ENCODE measurements at places on chromosomes 5 and 9.
A peak's percentile ranks its signal among the peaks of the same experiment; 100 is the strongest.

DNA sequence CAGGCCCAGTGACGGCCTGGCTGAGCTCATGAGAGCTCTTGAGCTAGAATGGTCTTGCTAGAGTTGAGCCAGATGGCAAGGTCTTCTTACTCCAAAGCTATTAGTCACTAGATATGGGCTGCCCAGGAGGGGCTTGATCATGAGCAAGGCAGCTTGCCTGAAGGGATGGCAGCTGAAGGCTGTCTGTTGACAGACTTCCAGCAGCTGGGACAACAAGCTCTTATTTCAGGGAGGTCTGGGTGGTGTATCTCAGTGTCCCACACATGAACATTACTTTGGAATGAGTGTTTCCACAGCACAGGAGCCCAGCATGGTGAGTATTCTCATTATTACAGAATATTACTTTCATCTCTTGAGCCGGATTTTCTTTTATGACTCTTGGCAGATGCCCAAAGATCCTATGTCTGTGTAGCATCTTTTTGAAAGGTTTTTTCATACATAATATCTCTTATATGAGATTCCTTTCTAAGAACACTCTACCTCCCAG is 414.1 kb downstream of the ARHGEF28 start:
- no peaks in the 10 kb centered on the region for H3K27me3 ChIP-seq
- peaks cover 8% of the 10 kb centered on the region for H3K4me1 ChIP-seq
- H3K27ac ChIP-seq, result no peak overlapping the region

GRCh38 chr9:134966697-134967546 is 49.2 kb upstream of the FCN1 start:
- H3K27ac ChIP-seq, result no peak overlapping the region
- no peaks in the 10 kb centered on the region for H3K36me3 ChIP-seq
- no peaks in the 10 kb centered on the region for H3K4me1 ChIP-seq
- peaks cover 27% of the 10 kb centered on the region for H3K27me3 ChIP-seq
- H3K4me3 ChIP-seq, result no peak overlapping the region

- DNase-seq, result no peak
- no peak overlapping the region for H3K27ac ChIP-seq
- H3K36me3 ChIP-seq, result no peaks in the 10 kb centered on the region
- no peak overlapping the region for H3K4me3 ChIP-seq
- H3K27me3 ChIP-seq, result no peaks in the 10 kb centered on the region
- H3K4me1 ChIP-seq, result no peaks in the 10 kb centered on the region
Measured at GRCh38 chr5:129622531-129622930, 125.4 kb upstream of the MINAR2 start.

DNA sequence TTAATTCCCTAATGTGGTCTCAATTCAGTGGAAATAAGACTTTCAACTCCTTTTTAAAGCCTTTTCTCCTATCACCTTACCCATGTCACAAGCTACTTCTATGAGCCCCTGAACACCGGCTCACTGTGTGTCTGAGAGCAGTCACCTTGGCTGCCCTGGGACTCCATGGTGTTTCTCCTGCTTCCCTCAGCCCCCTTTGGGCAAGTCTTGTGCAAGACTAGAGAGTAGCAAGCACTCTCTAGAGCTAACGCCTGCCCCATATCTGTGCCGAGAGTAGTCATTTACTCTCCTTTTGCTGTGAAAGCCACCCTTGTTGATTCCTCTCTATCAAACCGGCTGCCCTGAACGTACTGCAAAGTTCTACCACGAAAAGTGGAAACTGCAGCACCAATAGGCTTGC is 77.9 kb upstream of the DAB2 start:
- H3K27me3 ChIP-seq, result no peaks in the 10 kb centered on the region
- DNase-seq, result no peak
- peak overlapping the region; percentile 60 for H3K27ac ChIP-seq

DNA sequence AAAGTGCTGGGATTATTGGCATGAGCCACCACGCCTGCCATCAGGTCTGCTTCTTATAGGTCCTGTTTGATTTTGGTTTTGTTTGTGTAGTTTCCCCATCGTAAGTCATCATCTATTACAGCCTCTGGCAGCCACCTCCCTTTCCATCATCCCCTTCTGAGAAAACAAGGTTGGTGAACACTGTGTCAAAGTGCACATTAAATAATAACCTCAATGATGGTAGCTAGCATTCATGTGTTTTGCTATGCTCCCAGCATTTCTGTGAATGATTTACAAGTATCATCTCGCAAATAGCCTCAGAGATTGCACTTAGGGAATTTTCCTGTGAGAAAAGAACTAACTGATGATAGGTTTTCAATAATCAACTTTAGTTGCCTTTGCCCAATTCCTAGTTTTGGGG is 9.9 kb downstream of the PRUNE2 start:
- no peaks in the 10 kb centered on the region for H3K36me3 ChIP-seq
- no peak for DNase-seq
- H3K27me3 ChIP-seq, result no peaks in the 10 kb centered on the region
- no peak overlapping the region for H3K4me3 ChIP-seq

GRCh38 chr5:149887622-149888183 is 56.9 kb downstream of the PDE6A start:
- H3K27ac ChIP-seq, result no peak overlapping the region
- no peaks in the 10 kb centered on the region for H3K36me3 ChIP-seq
- H3K4me1 ChIP-seq, result peaks cover 18% of the 10 kb centered on the region
- H3K4me3 ChIP-seq, result no peak overlapping the region
- no peaks in the 10 kb centered on the region for H3K27me3 ChIP-seq

GRCh38 chr9:33101104-33101951 is 24.9 kb upstream of the SMU1 start:
- no peak overlapping the region for H3K4me3 ChIP-seq
- no peaks in the 10 kb centered on the region for H3K27me3 ChIP-seq
- no peaks in the 10 kb centered on the region for H3K36me3 ChIP-seq
- H3K4me1 ChIP-seq, result no peaks in the 10 kb centered on the region
- no peak overlapping the region for H3K27ac ChIP-seq

DNA sequence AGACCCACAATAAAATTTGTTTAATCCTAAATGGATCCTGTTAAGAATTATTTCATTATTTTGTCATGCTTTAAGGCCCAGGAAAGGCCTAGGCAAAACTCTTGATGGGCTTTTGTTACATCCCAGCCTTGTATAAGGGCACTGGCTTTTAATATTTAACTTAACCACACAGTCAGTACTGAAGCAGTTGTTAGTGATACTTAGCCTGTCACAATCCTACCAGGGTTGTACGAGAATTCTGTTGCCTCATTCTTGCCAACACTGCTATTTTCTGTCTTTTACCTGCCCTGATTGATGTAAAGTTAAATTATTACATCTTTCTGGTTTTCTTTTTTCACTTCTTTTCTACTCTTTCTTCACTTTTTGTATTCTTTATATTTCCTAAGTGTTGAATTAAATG is 10.9 kb downstream of the ZNF169 start:
- H3K4me1 ChIP-seq, result peaks cover 13% of the 10 kb centered on the region
- no peaks in the 10 kb centered on the region for H3K36me3 ChIP-seq
- H3K27me3 ChIP-seq, result no peaks in the 10 kb centered on the region
- H3K4me3 ChIP-seq, result no peak overlapping the region

- DNase-seq, result no peak
- H3K27me3 ChIP-seq, result no peaks in the 10 kb centered on the region
- no peaks in the 10 kb centered on the region for H3K4me1 ChIP-seq
- H3K4me3 ChIP-seq, result no peak overlapping the region
Measured at GRCh38 chr9:98378206-98378780, 122.8 kb upstream of the TBC1D2 start.

DNA sequence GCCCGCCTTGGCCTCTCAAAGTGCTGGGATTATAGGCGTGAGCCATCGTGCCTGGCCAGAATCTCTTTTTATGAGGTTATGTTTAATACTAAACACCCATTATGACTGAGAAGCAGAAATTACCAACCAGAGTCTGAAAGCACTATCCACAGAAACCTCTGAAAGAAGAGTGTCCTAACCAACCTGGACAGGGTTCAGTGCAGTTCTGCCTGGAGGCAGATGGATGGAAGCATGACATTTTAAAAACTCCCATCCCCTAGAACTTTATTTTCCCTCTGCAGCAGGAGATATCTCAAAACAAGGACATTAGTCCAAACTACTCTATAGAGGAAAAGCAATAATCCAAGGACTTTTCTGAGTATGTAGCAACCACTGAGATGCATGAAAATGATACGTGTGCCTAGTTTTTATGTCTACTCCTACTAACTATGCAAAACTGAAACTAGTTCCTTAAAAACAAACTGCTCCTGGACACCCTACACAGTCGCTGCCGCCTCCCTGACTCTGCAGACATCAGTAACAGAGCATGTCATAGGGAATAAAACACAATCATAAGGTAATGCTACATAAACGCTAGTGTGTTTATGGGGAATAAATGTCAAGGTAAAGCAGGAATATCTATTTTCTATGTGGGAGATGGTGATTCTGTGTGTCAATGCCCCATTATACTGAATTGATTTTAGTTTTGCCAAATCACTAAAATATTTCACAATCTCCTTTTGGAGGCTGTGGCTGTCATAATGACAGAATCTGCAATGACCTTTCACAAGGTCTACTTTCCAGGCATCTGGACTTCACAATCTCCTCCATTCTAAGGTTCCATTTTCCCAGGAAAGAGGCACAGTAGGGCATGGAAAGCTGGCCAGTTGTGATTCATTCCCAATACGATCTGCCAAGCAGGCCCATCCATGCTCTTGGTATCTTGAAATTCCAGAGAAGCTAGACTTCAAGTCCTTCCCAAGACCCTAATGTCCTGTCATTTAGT is 122.8 kb downstream of the SIL1 start:
- H3K4me1 ChIP-seq, result no peaks in the 10 kb centered on the region
- no peaks in the 10 kb centered on the region for H3K27me3 ChIP-seq
- no peak overlapping the region for H3K27ac ChIP-seq
- no peaks in the 10 kb centered on the region for H3K36me3 ChIP-seq

GRCh38 chr9:91362051-91362611 is 413 bp upstream of the AUH start:
- no peaks in the 10 kb centered on the region for H3K27me3 ChIP-seq
- H3K36me3 ChIP-seq, result no peaks in the 10 kb centered on the region

DNA sequence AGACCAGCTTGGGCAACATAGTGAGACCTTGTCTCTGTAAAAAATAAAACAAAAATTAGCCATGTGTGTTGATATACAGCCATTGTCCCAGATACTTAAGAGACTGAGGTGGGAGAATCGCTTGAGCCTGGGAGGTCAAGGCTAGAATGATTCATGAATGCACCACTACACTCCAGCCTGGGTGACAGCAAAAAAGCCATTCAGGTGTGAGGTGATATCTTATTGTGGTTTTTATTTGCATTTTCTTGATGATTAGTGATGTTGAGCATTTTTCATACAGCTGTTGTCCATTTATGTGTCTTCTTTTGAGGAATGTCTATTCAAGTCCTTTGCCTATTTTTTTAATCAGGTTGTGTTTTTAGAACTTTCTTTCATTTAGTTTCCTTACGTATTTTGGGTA is 23.2 kb downstream of the MTAP start:
- H3K4me3 ChIP-seq, result no peak overlapping the region
- H3K27ac ChIP-seq, result no peak overlapping the region
- no peaks in the 10 kb centered on the region for H3K27me3 ChIP-seq
- DNase-seq, result no peak
- H3K36me3 ChIP-seq, result no peaks in the 10 kb centered on the region
- no peaks in the 10 kb centered on the region for H3K4me1 ChIP-seq

DNA sequence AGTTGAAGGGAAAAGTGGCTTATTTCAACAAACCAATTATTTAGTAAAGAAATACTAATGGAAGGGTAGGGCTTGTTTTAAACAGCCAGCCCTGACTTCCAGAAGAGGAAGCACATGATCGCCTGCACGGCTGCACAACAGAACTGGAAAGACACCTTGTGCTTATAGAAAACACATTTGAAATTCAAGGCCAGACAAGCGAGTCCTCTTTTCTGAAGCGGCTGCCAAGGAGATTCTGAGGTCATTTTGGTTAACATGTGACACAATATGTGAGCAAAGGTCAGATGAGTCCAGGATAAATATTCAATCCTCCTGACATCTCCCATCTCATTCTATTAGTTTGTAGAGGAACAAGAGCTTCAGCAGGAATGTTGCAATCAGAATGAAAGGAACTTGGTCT is 461.4 kb upstream of the ST8SIA4 start:
- no peaks in the 10 kb centered on the region for H3K4me1 ChIP-seq
- no peak overlapping the region for H3K4me3 ChIP-seq
- H3K27me3 ChIP-seq, result no peaks in the 10 kb centered on the region
- H3K36me3 ChIP-seq, result no peaks in the 10 kb centered on the region
- H3K27ac ChIP-seq, result no peak overlapping the region

- no peak overlapping the region for H3K4me3 ChIP-seq
- no peaks in the 10 kb centered on the region for H3K4me1 ChIP-seq
- no peak overlapping the region for H3K27ac ChIP-seq
- H3K36me3 ChIP-seq, result no peaks in the 10 kb centered on the region
Measured at GRCh38 chr9:137369911-137370764, 52.8 kb downstream of the EXD3 start.

- no peaks in the 10 kb centered on the region for H3K4me1 ChIP-seq
- no peaks in the 10 kb centered on the region for H3K27me3 ChIP-seq
- no peaks in the 10 kb centered on the region for H3K36me3 ChIP-seq
- peak; percentile 29 for DNase-seq
- no peak overlapping the region for H3K27ac ChIP-seq
Measured at GRCh38 chr9:79129865-79130480, 441.8 kb upstream of the TLE4 start.

- no peak for DNase-seq
- H3K36me3 ChIP-seq, result no peaks in the 10 kb centered on the region
- H3K27ac ChIP-seq, result peak overlapping the region; percentile 80
- H3K27me3 ChIP-seq, result no peaks in the 10 kb centered on the region
- no peak overlapping the region for H3K4me3 ChIP-seq
- peaks cover 11% of the 10 kb centered on the region for H3K4me1 ChIP-seq
Measured at GRCh38 chr5:133032852-133033742, 6.7 kb upstream of the ZCCHC10 start.

GRCh38 chr5:36246036-36246800 is 4.5 kb upstream of the NADK2 start:
- H3K4me3 ChIP-seq, result no peak overlapping the region
- H3K4me1 ChIP-seq, result no peaks in the 10 kb centered on the region
- DNase-seq, result no peak
- no peak overlapping the region for H3K27ac ChIP-seq

DNA sequence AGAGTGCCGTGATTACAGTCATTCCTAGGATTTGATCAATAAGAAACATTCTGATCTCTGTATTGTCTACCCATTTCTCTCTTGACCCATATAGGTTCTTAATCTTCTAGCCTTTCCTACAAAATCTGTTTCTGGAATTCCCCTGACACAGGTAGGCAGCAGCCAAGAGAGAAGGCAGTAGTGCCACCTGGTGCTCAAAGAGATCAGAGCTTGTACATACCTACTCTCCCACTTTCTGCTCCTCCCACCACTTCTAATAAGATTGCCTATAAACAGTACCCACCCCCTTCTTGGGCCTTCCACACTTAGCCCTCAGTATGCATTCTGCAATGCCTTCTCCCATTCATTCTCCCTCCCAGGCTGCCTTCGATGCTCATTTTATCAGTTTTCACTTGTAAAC is 117.4 kb upstream of the RORB start:
- H3K27ac ChIP-seq, result no peak overlapping the region
- no peak overlapping the region for H3K4me3 ChIP-seq
- no peaks in the 10 kb centered on the region for H3K4me1 ChIP-seq
- no peak for DNase-seq

DNA sequence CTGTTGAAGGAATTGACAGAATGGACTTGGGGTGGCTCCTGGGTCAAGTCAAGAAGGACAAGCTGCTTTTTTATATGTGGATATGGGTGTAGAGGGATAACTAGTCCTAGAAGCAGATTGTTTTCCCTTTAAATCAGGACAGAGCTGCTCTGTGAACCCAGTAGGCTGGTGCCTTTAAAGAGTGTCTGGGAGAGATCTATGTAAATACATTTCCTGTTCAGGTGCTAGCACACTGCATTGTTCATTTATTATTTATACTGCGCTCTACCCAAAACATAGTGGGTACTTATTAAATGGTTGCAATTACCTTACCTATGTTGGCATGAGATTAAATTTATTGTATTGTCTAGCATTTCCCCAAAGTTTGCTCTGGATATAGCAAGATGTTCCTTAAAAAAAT is 86.6 kb upstream of the EQTN start:
- no peaks in the 10 kb centered on the region for H3K27me3 ChIP-seq
- H3K4me1 ChIP-seq, result peaks cover 83% of the 10 kb centered on the region
- DNase-seq, result no peak
- no peaks in the 10 kb centered on the region for H3K36me3 ChIP-seq

All from transverse colon (tissue), 4 donors.